ENCODE measurements at places on chromosomes 12 and 14.

GRCh38 chr14:34775922-34776321 lies 61.5 kb upstream of the CFL2 start:
- no peak for DNase-seq

GRCh38 chr14:35482994-35483515 lies 50.9 kb upstream of the INSM2 start:
- DNase-seq: no peak

DNA sequence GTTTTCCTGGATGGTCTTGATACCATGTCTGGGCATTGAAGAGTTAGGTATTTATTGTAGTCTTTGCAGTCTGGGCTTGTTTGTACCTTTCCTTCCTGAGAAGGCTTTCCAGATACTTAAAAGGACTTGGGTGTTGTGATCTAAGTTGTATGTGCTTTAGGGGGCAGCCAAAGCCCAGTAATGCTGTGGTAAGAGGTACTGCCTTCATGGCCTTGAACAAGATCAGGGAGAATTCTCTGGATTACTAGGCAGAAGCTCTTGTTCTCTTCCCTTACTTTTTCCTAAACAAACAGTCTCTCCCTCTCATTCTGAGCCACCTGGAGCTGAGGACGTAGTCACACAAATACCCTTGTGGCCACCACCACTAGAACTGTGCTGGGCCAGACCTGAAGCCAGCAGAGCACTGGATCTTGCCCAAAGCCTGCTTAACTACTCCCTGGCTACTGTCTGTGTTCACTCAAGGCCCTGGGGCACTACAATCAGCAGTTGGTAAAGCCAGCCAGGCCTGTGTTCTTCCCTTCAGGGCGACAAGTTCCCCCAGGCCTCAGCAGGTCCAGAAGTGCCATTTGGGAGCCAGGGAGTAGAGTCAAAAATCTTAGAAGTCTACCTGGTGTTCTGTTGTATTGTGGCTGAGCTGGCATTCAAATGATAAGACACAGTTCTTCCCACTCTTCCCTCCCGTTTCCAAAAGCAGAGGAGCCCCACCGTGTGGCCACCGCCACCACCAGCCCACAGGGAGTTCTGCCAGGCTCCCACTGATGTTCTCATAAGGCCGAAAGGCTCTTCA lies 11.4 kb downstream of the PRORP start:
- no peak for DNase-seq

- no peak for DNase-seq
These were observed 50.5 kb upstream of the RAP1B start for GRCh38 chr12:68559984-68560850.

- no peak for DNase-seq
These were observed 67.8 kb downstream of the CHGA start for GRCh38 chr14:92990456-92991430.

Data from activated T-helper 1 cell treated with Interleukin-2 at 50 U/mL for 16 hours (primary cell).